Activated CD4-positive, CD25-positive, alpha-beta regulatory T cell (primary cell): ENCODE measurements at places on chromosomes 1 and 21.

- DNase-seq: no peak
Measured at GRCh38 chr1:205543351-205544301, 39.2 kb downstream of the CDK18 start.

GRCh38 chr21:41943851-41944250 is 10.0 kb downstream of the C2CD2 start:
- DNase-seq: no peak

- no peak for DNase-seq
Measured at GRCh38 chr1:185917646-185918045, 183.5 kb downstream of the HMCN1 start.

GRCh38 chr1:6419804-6420453 is at the start of gene HES2:
Gene HES2 (minus strand): TSS chr1:6419919. CDS start chr1:6419820, 99 bp downstream.
- DNase-seq: no peak

- DNase-seq: no peak
Measured at GRCh38 chr21:39673736-39674135, 61.0 kb downstream of the B3GALT5 start.

DNA sequence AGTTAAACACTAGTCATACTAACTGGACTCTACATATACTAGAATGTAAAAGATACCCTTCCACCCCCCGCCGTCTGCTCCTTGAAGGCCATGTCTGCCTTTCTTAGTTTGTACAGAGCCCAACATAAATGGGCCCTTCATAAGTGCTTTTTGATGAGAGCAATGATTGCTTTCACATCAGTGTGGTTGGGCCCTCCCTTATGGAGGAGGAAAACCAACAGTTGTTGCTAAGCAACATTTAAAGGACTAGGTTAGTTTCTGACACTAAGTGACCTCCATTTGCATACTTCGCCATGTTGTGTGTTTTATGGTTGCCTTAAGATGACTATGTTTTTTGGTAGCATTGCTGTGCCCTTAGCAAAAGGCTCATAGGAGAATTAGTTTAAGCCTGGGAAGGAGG is 182.0 kb upstream of the SGIP1 start:
- DNase-seq: no peak

DNA sequence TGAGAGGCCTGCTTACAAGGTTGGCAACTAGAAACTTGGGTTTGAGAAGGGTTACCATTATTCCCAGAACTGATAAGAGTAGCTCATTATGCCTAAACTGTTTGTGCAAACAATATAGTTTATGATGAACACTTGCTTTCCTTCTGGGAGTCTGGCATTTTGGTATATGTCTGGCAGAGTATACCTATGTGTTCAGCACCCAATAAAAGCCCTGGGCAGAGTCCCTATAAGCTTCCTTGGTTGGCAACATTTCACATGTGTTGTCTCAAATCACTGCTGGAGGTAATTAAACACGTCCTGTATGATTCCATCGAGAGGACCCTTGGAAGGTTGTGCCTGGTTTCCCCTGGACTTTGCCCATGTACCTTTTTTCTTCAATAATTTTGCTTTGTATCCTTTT is 39.7 kb upstream of the DMRTA2 start:
- DNase-seq: no peak

DNA sequence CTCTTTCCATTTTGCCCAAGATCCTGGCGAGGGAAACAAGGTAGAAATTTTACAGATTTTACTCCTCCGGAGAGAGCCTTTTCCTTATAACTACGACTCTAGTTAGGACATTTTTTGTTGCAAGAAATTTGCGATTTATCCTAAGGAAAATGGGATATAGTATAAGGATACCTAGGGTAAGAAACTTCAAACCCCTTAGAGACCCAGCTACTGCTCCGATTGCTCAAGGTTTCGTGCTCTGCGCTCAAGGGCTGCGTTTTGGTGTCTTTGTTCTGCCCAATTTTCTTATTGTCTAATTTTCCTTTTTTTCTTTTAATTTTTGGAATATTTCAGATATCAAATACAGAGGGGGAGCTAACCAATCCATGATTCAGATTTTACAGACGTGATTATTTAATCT is 1.5 kb downstream of the TTC3 start:
- DNase-seq: no peak

DNA sequence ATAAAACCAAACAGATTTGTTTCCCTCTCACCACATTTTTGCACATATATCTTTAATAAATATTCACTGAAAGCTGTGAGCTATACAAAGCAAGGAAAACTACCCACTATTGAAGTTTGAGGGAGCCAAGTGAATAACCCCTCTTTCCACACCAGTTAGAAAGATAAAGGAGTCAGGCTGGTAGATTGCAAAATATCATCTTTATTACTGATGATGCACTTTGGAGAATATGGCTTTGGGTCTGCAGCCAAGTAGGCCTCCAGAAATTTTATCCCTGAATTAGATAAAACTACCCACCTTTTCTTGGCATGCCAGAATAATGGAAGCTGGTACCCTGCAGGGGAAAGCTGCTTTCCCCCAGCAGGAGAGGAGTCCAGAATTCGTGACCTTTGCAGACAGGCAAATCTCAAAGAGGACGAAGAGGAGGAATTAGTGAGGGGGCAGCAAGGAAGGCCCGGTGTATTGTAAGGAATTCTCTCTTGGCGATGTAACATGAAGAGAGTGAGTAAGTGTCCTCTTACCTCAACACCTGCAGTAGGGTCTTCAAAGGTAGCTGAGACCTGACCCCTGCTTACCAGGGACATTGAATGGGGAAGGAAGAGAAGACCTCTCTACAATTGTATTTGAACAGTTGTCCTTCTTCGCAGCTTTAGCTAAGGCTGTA is 84.7 kb downstream of the LRRC8D start:
- DNase-seq: no peak

- no peak for DNase-seq
Measured at GRCh38 chr1:222955964-222956363, 141.1 kb downstream of the DISP1 start.

- no peak for DNase-seq
Measured at GRCh38 chr1:18110968-18111367, 3.4 kb downstream of the IGSF21 start.

- no peak for DNase-seq
Measured at GRCh38 chr1:182192966-182193365, 131.5 kb upstream of the ZNF648 start.

- no peak for DNase-seq
Measured at GRCh38 chr1:11449100-11449403, 29.9 kb upstream of the DISP3 start.

DNA sequence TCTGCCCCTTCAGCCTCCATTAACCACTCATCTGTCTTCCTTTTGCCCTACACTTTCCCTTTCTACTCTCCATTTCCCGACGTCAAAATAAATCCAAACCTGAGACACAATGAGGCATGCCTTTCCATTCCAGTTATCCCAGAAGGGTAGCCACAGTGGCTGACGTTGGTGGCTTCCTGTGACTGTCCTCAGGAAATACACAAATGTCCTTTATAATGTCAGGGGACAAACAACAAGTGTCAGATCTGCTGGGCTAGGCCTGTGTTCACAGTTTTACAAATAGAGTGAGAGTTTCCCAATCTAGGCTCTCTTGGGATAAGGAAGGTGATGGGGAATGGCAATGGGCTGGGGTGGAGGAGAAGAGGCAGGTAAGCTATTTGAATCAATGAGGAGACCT is 135.3 kb downstream of the BRINP2 start:
- no peak for DNase-seq

GRCh38 chr1:37148663-37149062 is 114.3 kb upstream of the GRIK3 start:
- DNase-seq: no peak

GRCh38 chr21:44390886-44391285 is 37.5 kb downstream of the TRPM2 start:
- DNase-seq: no peak

GRCh38 chr1:42922687-42923366 is 35.8 kb downstream of the SLC2A1 start:
- DNase-seq: peak; percentile 15

DNA sequence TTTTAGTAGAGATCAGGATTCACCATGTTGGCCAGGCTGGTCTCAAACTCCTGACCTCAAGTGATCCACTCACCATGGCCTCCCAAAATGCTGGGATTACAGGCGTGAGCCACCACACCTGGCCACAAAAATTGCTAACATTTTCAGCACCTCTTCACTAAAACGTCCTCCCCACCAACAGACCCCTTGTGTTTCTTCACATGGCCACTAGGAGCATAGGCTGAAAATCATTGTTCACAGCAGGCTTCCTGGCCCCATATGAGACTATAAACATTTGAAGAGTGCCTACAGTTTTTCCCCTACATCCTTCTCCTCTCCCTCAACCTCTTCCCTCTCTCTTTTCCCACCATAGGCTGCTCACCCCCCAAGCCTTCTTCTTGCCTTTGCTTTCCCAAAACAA is 28.0 kb upstream of the SFPQ start:
- no peak for DNase-seq

- DNase-seq: no peak
Measured at GRCh38 chr1:221886743-221887414, 145.0 kb upstream of the DUSP10 start.

DNA sequence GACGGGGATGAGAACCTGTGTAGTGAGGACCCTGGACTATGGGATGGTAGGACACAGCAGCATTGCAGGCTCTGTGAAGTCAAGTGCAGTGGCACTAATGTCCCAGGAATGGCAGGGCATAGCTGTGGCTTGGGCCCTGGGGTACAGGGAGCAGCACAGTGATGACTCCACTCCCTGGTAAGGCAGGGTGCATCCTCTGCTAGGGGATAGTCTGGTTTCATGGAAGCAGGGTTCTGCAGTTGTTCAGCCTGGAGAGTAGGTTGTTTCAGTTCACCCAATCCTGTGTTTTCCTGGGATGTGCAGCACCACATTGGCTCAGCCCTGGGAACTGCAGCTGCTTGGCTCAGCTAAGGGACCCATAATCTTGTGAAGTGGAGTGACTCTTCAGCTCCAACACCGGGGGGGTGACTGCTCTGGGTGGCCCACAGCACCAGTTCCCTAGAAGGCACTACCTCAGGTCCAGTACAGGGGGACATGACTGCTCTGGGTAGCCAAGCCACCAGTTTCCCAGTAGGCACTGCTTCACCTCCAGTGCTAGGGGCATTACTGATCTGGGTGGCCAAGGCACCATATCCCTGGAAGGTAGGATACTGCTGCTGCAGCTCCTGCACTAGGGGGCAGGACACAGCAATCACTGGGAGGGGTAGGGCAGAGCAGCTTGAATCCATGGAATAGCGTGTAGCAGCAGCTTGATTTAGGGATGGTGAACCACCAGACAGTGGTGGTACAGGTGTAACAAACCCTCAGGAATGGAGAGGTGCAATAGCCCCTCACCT is 15.3 kb upstream of the C1orf185 start:
- DNase-seq: no peak

GRCh38 chr1:42680921-42681683 is 1.1 kb upstream of the YBX1 start:
- no peak for DNase-seq

- DNase-seq: no peak
Measured at GRCh38 chr1:39882152-39882551, 1.2 kb downstream of the TRIT1 start.

DNA sequence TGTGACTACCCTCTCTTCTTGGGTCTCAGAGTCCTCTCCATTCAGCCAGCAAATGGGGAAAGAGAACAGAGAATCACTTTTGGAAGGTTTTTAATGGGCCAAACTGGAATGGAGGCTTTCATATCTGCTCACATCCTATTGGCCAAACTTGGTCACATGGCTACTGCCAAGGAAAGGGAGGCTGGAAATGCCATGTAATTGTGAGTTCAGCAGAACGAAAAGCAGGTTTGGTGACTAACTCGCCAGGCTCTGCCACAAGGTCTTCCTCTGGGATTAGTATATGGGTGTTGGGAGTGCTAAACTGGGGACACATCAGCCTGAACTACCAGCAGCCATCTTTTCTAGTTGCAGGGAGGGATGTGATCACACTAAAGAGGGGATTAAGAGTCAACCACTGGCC is 19.2 kb downstream of the RD3 start:
- no peak for DNase-seq

GRCh38 chr1:240771450-240771849 is 159.5 kb upstream of the GREM2 start:
- DNase-seq: no peak

GRCh38 chr1:36691374-36691773 is 208.7 kb upstream of the CSF3R start:
- no peak for DNase-seq

- DNase-seq: no peak
Measured at GRCh38 chr1:160086456-160086892, 5.1 kb downstream of the KCNJ9 start.

DNA sequence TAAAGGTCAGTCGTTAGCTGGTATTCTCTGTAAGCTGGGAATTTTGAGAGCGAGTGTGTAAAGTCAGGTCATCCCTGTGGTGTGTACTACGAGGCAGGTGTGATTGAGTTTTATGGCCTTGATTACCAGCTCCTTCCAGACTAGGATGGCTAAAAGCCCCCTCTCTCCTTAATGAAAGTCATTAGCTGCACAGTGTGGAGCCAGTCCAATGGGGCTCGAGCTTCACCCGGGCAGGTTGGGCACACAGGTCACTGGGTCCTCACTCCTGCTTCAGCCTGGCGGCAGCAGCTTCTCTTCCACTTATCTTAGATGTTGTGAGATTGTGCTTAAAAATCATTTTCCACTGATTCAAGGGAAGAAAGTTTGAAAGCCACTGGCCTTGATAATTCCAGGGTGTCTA is 3.0 kb downstream of the DMRTB1 start:
- DNase-seq: no peak

GRCh38 chr1:29809446-29810120 is 573.3 kb downstream of the PTPRU start:
- DNase-seq: no peak

- DNase-seq: no peak
Measured at GRCh38 chr1:173176246-173176645, 30.9 kb downstream of the TNFSF4 start.

- no peak for DNase-seq
Measured at GRCh38 chr21:16211339-16212303, 481.8 kb downstream of the USP25 start.

- DNase-seq: no peak
Measured at GRCh38 chr1:23083714-23084480, 64.6 kb downstream of the KDM1A start.

GRCh38 chr1:67489643-67490042 is 59.4 kb upstream of the SERBP1 start:
- DNase-seq: no peak

DNA sequence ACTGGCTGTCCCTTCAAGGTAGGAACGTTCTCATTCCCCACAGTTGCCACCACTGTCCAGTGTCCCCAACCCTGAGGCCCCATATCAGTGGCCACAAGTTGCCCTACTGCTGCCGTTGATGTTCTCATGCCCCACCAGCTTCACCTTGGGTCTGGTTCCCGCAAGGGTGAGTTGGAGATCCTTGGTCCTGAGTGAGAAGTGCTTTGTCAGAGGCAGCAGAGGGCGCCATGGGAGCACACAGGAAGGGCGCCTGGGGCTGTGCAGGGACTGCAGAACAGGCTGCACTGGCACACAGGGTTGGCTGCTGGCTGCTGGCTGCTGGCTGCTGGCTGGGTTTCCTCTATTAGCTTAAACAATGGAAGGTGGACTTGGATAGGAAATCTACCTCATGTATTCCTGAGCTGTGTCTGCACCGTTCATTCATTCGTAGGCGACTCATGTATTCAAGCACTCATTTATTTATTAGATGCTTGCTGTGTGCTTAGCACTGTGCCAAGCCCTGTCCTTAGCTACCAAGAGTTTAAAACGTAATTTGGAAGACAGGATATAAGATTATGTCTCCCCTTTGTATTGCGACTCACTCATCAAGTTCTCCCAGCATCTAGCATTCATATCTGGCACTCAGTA is 2.1 kb upstream of the S100A9 start:
- DNase-seq: no peak
